ENCODE measurements at places on chromosomes 3 and 15.

GRCh38 chr3:144028798-144029411 lies 57.3 kb downstream of the DIPK2A start:
- no peak for DNase-seq

- no peak for DNase-seq
These were observed 56.5 kb downstream of the BSN start for GRCh38 chr3:49610666-49611280.

- no peak for DNase-seq
These were observed 76.0 kb downstream of the TRANK1 start for GRCh38 chr3:36868614-36869436.

- DNase-seq: no peak
These were observed 138.7 kb upstream of the CBLB start for GRCh38 chr3:106007512-106007911.

- DNase-seq: no peak
These were observed 1.3 kb downstream of the FSIP1 start for GRCh38 chr15:39781147-39781966.

GRCh38 chr3:169268286-169268776 lies 395.2 kb downstream of the MECOM start:
- no peak for DNase-seq

- peak; percentile 13 for DNase-seq
These were observed 216.3 kb downstream of the RPLP1 start for GRCh38 chr15:69668963-69669362.
